ENCODE measurements at places on chromosomes 11 and 22.
A peak's percentile ranks its signal among the peaks of the same experiment; 100 is the strongest.

DNA sequence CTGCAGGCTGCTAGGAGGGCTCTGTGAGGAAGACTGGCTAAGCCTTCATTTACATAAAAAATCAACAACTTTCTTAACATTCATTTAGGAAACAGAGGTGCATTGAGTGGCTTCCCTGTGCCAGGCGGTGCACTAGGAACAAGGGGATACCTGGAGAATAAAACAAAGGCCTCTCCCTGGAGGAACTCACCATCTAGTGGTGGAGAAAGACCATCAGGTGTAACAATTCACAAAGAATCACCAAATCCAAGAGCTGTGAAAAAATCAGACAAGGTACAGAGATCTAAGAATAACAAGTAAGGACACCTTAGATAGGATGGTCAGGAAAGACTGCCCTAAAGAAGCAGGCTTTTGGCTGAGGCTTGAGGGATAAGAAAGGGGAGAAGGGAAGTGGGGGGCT lies 40.3 kb downstream of the CSNK2A3 start:
- no peak for DNase-seq

- no peak for DNase-seq
These were observed 65.1 kb downstream of the C11orf65 start for GRCh38 chr11:108402241-108402640.

DNA sequence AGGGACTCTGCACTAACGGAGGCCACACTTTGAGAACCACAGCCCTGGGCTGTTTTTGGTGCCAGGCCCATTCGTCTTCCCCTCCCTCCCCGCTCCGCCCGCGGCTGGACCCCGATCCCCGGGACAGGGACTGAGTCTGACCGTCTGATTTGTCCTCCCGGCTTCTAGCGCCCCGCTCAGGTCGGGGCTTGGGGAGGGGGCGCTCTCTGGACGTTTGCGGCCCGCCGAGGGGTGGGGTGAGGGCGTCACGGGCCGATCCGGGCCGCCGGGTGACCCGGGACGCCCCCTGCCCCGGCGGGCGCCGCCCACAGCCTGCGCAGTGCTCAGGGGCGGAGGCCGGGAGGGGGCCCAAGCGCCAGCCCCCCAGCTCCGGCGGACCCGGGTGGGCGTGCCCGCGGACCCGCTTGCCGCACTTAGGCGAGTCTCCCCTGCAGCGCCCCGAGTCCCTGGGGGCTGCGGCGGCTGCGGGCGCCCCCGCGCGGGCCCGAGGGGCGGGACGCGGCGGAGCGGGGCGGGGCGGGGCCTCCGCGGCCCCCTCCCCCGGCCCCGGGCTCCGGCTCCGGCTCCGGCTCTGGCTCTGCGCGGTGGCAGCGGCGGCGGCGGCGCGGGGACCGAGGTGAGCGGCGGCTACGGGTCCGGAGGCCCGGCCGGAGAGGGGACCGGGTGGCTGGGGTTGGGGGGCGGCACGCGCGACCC lies 33.7 kb upstream of the PRR5 start:
- no peak for DNase-seq

DNA sequence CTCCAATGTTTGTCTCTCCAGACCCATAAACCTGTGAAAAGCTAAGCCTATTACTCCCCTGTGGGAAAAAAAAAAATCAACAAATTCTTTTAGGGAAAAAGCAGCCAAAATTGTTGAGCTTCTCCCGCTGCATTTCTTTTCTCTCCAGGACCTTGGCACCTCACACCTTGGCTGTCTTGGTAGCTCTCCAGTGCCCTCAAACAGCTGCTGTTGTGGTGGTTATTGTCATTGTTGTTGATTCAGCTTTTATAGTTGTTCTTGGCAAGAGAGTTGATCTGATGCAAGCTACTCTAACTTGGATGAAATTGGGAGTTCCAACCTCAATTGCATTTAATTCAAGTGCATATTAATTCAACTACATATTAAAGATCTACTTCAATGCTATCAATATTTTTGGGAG lies 516.9 kb upstream of the LARGE1 start:
- no peak for DNase-seq

- DNase-seq = no peak
These were observed 37.5 kb downstream of the RBFOX2 start for GRCh38 chr22:35991168-35991567.

- no peak for DNase-seq
These were observed 30.4 kb downstream of the PAAF1 start for GRCh38 chr11:73907191-73907590.

- no peak for DNase-seq
These were observed 15.2 kb upstream of the FCHSD2 start for GRCh38 chr11:73157101-73158010.

DNA sequence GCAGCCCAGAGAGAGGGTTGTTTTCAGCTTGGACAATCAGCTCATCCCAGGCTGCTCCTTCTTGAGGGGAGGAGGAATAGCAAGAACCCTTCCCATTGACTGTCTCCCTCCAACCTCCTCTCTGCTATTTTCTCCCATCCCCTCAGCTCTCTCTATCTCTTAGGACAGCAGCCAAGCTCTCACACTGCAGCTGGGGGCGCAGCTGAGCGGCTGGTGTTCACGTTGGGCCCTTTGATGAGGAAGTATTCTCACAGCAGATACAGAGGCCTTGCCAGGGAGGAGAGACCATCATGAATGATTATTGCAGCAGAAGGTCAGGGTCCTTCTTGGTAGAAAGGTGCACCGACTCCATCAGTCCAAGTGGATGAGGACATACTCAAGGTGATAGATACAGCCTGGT lies 26.5 kb upstream of the CADM1 start:
- DNase-seq = no peak

- DNase-seq = no peak
These were observed 11.6 kb downstream of the ATXN10 start for GRCh38 chr22:45683248-45683647.

DNA sequence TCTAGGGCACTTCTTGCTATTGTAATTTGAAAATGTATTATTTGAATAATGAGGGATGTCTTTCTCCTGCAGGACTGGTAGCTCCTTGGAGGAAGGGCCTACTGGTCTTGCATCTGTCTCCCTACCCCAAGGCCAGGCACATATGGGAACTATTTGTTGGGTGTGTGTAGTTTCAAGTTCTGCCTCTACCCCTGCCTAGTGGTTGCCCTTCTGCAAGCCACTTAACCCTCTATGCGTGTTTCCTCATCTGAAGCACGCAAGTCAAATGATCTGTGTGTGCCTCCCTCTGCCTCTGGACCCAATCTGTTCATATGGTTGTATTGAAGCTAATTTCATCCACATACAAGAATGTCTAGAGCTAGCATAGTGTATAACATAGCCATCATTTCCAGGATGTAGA lies 67.0 kb downstream of the WNT11 start:
- DNase-seq = no peak

DNA sequence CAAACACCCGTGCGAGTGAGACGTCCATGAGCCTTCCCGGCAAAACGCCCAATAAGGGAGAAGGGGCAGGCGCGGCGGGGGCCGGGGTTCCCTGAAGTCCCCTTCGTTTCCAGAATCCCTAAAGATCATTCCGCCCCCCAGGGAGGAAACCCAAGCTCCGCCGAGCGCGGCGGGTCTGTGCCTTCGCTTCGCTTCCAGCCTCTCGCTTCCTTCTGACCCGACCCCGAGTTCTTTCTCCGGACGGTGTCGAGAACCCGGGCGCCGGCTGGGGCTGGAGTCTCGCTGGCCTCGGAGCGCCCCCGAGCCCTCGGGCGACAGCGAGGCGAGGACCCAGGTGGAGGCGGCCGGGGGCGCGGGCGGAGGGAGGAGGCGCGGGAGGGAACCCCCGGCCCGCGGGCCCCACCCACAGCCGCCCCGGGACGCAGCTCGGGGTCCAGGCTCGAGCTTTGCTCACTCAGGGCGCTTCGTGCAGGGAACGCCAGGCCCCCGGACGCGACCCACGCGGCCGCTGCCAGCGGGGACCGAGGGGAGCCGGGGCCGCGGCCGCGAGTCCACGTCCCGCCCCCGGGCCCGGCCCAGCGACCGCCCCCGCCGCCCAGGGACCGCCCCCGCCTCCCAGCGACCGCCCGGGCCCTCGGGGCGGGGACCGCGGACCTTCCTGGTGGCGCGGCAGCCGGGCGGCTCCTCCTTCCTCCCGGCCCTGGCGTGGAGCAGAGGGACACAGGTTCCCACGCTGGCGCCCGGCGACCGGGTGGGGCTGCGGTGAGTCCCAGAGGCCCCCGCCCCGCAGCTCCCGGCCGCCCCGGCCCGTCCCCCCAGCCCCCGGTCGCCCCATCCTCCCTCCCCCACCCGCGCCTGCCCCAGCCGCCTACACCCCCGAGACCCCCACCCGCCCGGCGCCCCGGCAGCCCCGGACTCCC lies at the start of gene PGGHG:
Gene PGGHG (plus strand): TSS at position 649 of the 920 bp plus-strand sequence. CDS start 691 bp downstream, outside the sequence.
- peak; percentile 77 for DNase-seq

DNA sequence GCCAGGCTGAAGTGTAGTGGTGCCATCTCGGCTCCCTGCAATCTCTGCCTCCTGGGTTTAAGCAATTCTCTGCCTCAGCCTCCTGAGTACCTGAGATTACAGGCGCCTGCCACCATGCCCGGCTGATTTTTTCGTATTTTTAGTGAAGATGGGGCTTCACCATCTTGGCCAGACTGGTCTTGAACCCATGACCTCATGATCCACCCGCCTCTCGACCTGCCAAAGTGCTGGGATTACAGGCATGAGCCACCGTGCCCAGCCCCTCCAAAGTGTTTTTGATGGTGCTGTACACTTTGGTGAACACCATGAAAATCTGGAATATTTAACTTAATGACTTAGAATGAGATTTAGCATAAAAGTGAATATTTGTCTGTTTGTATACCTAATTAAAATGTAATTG lies 5.6 kb downstream of the LUZP2 start:
- DNase-seq = no peak

DNA sequence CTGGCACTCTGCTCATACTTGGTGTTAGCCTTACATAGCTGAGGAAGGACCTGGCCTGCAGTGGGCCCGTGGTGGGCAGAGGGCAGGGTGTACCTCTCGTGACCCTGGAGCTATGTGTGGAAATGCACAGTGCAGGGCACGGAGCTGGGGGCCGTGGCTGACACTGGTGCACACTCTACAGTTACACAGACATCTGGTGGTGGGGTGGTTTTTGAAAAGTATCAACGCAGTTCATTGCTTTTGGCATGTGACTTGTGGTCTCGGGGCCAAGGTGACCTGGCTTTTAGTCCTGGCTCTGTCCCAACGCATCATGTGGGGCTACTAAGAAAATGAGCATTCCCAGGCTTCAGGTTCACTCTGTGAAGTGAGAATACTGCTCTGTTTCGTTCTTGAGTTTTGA lies 553.6 kb downstream of the NTM start:
- DNase-seq = no peak

GRCh38 chr11:96306933-96307775 lies 35.8 kb downstream of the MAML2 start:
- no peak for DNase-seq

GRCh38 chr11:105034813-105035620 lies at the start of gene CASP1:
TSS of gene CASP1 (minus strand) at chr11:105035144. CDS start at chr11:105035113, 31 bp downstream.
- DNase-seq = no peak

DNA sequence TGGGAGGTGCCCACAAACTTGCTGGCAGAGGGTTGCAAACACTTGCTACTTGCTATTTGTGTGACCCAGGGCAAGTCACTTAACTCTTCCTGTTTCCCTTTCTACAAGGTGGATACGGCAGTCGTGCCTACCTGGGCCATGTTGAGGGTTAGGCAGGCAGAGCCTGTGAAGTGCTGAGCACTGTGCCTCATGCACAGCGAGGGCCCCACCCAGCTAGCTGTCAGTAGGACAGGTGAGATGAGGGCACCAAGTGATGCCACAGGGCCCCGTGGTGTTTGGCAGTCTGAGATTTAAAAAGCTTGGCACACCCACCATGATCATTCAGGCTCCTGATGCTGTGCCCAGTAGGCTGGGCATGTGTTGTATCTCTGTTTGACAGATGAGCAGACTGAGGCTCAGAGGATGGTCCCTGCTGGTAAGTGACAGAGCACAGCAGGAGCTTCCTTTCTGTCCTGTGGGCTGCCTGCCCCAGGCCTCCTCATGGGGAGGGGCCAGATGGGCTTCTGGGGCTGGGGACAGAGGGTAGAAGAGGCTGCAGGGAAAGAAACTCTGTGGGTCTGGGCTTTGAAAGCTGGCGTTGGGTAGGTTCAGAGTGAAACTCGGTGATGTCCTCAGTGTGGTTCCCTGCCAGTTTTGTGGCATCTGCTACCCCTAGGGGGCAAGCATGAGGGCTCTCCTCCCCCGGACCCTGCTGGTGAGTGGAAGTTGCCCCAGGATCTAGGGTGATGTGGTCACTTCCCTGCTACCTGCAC lies 59.3 kb downstream of the TSPAN18 start:
- DNase-seq = no peak

DNA sequence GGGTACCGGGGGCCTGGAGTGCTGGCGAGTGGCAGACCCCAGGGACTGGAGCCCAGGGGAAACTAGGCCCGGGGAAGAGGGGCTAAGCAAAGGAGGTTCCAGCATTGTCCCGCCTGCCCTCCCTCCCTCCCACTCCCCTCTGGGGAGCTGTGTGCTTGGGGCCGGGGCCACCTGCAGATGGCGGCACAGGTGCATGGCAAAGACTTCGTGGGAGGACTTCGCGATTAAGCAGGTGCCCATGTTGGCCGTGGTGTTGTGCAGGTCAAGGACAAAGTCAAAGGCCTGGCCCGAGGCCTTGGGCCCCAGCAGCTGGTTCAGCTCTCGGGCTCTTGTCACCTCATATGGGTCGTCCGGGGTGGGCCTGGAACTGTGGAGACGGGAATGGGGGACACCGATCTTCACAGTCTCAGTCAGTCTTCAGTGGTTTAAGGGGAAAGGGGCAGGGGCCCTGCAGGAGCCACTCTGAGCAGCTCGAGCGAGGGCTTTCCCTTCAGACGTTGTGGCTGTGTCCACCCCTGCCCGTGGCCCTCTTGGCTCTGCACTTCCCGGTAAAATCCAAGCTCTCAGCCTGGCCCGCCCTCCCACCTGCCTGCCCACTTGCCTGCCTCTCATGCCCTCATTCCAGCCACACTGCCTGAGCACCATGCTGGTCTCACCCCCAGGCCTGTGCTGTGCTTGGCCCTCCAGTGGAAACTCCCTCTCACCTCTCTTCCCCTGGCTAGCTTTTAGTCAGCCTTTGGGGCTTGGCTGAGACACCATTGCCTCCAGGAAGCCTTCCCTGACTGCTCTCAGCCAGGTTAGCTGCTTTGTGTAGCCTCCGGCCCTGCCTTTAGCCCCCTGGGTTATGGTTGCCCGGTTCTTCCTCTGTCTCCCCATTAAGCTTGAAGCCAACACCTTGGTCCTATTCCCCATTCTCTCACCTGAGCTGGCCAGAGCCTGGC lies 4.7 kb downstream of the ACY3 start:
- DNase-seq = no peak

DNA sequence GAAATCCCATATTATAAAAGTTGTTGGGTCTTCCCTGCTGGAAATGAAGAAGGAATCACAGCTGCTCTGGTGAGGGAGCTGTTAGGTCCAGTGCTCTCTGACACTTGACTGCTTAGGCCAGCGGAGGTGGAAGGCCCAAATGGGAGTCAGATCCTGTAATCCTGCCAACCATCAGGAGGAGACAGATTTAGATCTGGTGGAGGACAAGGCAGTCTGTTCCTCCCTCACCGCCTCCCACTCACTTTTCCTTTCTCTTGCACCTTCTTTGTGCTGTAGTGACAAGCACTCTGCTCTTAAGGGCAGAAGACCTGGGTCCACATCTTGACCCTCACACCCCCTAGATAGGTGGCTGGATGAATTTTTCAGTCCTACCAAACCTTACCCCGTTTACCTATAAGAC lies 59.7 kb upstream of the CHST1 start:
- no peak for DNase-seq

- DNase-seq = no peak
These were observed 32.7 kb downstream of the ARHGAP42 start for GRCh38 chr11:100719809-100720221.
